ENCODE measurements at places on chromosomes 6 and 20.

DNA sequence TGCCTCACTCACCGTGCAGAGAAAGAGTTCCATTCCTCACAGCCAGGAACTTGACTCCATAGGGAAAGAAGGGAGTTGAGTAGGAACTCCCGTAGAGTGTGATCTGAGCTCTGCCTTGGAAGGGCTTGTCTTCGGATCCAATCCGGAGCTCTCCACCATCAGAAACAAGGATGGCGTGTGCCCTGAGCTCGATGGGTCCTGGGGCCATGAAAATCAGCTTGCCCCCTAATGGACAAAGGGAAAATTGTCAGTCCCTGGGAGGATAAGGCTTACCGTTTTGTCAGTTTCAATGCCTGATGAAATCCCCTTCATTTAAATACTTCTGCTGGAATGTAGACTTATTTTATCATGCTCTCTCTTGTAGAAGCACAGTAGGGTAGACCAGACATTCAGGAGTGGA lies 153.3 kb downstream of the PKHD1 start:
- DNase-seq: peak; percentile 26

- no peak for DNase-seq
Measured at GRCh38 chr20:45088247-45088646, 12.7 kb downstream of the KCNS1 start.

GRCh38 chr6:158170656-158171081 lies 2.5 kb downstream of the GTF2H5 start:
- DNase-seq: no peak

DNA sequence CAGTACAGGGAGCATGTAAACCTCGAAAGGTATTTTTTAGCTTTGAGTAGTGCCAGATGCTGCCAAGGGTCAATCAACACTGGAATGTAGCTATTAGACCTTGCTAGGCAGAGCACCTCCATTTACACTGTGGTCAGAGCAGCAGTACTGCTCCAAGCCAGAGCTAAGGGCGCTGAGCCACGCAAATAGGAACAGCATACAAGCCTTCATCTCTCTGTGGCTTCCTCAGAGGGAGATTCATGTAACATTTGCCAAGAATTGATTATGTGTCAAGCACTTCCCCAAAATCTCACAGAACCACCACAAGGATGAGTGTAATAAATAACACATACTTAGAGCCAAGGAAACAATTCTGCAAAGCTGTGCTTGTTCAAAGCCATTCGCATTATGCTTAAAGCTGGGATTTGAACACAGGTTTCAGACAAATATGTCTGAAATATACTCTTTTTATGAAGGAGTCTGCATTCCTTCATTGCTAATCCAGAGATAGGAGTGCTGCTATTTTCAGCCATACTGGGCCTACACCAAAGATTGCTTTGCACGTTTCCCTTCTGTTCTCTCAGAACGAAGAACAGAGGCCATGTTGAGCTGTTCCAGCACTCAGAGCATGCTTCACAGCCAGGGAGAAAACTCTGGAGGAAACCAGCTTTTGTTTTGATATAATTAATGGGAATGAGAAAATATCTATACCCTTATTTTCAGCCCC lies 97.7 kb downstream of the SLC16A10 start:
- DNase-seq: no peak

- DNase-seq: peak; percentile 22
Measured at GRCh38 chr20:32537657-32538525, 47.2 kb downstream of the NOL4L start.

DNA sequence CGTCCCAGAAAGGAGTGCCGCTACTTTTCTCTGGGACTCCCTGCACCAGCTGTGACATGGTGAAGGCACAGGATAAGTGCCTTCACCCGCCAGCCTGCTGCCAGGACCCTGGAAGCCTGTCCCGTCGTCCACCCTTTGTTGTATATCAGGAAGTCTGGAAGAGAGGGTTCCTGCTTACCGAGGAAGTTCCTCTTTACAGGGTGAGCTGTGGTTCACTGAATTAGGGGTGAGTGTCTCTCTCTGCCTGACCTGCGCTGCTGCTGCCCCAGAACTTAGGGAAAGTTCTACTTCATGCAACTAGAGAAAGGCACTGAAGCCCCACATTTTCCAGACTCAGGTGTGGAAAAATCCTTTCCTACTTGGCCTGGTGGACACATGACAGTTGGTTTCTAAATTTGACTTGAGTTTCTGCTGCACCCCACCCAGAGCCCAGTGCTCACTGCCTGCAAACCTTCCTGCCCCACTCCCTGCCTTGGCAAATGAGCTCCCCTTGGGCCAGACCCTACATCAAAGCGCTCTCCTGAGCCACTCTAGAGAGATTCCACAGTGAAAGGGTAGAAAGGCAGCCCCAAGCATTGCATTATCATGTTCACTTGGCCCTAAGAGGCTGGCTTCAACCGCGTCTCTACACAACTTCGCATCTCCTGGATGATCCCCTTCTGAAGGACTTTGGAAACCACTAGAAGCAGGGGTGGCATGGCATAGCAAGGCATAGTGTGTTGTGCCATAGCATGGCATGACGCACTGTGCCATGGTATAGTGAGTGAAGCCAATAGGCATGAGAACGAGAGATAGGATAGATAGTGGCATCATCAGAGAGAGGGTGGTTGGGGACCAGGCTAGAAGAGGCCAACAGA lies 215.8 kb upstream of the CDYL start:
- DNase-seq: no peak

DNA sequence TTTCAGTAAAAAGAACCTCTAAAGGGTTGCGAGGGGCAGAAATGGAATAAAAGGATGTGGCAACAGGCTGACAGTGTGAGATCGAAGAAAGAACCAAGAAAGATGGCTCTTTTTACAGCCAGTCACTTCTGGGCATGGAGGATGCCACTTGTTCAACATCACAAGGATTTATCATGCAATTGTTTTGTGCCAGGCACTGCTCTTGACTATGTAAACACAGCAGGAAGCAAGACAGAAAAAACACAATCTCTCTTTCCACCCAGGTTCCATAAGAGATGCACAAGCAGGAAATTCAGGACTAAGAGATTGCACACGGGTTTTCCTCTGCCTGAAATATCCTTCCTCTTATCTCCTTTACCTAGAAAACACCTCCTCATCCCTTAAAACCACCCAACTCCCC lies 38.0 kb downstream of the FOXA2 start:
- DNase-seq: peak; percentile 74

GRCh38 chr6:134930463-134930862 lies 19.4 kb downstream of the ALDH8A1 start:
- no peak for DNase-seq

GRCh38 chr6:70758883-70759282 lies 91.2 kb downstream of the SMAP1 start:
- DNase-seq: no peak

GRCh38 chr6:132235596-132236280 lies 165.5 kb downstream of the MOXD1 start:
- DNase-seq: no peak

GRCh38 chr20:35856866-35857265 lies 85.1 kb downstream of the PHF20 start:
- DNase-seq: no peak

GRCh38 chr6:6004390-6004995 lies 2.2 kb downstream of the NRN1 start:
- DNase-seq: no peak

Measured in NCI-H510A treated with DMSO at 0.1 percent for 48 hours (cell line).